NCI-H82 (cell line): ENCODE measurements at places on chromosomes 3 and 15.

DNA sequence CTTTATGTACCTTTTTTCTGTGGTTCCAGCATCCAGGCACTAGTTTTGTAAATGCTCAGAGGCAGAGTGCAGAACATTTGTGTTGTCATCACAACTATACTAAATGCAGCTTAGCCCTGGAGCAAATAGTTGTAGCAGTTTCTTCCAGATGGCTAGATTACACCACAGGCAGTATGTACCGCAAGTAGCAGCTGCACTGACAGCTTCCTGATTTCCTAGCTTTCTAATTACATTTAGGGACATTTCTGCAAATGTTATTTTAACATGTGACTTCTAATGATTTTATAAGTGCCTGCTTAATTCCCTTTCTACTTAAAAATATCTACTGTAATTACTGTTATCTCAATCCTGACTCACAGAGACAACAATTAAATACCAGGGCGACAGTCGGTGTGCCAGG lies 106.5 kb downstream of the NR2E3 start:
- DNase-seq = peak; percentile 18

GRCh38 chr3:26425076-26425475 lies 197.5 kb upstream of the LRRC3B start:
- no peak for DNase-seq

DNA sequence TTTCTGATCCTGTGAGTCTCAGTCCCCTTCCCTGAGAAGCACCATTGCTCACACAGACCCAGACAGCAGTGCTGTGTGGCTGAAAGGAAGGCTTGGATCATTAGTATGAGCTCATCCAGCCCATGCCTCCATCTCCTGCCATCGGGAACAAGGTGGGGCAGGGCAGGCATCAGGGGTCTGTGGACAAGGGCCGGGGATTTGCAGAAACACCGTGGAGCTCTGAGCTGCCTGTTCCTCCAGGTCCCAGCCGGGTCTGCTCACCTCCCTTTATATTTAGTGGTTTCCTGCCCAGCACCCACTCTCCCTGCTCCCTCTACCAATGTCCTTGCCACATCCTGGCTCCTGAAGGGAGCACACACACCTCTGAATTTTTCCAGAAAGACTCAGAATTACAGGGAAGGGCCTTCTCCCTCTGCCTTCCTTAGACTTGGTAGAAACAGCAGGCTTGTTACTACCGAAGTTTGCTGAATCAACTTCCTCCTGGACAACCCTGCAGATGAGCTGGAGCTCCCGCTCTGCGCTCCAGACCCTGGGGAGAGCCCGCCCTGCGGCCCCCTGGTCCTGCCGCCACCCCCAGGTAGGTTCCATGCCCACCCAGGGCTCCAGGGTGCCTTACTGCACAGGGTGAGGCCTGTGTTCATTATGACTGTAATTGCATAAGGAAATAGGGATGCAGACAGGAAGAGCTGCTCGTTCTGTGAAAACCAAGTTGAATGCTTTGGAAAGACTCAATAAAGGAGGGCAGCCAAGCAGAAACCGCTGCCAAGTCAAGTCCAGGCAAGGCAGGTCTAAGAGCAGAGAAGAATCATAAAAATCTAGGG lies 128.1 kb downstream of the NSMCE3 start:
- DNase-seq = no peak

DNA sequence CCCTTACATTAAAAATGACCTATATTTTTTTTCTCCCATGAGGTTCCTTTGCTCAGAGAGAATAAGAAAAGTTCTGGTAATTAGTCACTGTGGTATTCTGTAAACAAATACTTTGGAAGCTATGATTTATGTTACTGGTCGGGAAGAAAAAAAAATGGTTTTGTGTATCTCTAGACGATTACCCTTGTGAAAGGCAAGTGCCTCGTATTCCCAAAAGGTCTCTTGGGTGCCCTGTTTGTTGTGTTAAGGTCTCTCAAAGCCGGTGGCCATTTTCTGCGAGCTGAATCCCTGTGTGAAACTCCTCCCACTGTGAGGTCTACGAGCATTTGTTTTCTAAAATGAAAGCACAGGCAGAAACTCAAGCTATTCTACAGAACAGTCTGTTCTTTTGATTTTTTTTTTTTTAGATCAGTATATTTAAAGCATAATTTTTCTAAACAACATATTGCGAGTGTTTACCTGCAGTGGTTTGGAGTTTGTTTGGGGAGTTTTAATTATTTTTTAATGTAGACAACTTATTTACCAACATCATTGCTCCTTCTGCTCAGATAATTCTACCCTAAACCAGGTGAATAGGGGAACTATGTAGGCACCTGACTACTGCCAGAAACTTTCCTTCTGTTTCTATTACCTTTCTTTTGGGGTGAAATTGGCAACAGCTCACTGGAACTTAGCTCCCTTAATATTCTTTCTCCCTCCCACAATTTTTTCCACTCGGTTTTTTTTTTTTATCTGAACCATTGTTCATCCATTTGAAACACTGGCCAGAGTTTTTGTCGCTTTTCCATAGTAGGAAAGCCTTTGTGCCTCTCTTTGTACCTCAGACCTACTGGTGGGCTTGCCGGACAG lies 44.0 kb downstream of the ZBTB38 start:
- DNase-seq = no peak

DNA sequence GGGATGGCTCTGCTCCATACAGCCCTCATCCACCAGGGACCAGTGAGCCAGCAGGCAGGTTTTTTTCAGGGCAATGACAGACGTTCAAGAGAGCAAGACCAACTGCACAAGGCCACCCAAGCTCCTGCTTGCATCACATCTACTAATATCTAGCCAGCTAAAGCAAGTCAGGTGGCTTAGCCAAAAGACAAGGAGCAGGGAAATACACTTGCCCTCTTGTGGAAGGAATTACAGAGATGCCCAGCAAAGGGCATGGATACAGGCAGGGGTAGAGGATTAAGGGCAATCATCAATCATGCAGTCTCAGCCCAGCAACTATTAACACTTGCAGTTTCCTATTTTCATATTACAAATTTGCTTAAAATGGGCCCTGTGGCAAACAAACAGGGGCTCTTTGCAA lies 81.5 kb upstream of the NTRK3 start:
- DNase-seq = no peak

GRCh38 chr15:77568014-77568972 lies 64.4 kb downstream of the LINGO1 start:
- DNase-seq = no peak

DNA sequence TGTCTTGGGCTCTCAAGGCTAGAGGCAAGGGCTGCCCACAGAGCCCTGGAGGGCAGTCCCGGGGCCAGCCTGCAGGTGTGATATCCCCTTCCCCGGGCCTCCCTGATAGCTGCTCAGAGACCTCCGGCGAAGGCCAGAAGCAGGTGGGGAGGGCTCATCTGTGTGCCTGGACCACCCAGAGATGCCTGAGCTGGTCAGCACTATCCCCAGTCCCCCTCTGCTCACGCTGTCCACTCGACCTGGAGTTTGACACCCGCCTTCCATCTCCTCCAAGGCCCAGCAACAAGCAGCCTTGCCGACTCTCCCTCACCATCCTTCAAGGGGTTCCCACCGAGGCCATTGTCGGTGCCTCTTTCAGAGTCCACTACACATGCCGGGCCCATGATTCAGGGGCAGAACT lies 39.4 kb downstream of the DNAH1 start:
- DNase-seq = no peak

DNA sequence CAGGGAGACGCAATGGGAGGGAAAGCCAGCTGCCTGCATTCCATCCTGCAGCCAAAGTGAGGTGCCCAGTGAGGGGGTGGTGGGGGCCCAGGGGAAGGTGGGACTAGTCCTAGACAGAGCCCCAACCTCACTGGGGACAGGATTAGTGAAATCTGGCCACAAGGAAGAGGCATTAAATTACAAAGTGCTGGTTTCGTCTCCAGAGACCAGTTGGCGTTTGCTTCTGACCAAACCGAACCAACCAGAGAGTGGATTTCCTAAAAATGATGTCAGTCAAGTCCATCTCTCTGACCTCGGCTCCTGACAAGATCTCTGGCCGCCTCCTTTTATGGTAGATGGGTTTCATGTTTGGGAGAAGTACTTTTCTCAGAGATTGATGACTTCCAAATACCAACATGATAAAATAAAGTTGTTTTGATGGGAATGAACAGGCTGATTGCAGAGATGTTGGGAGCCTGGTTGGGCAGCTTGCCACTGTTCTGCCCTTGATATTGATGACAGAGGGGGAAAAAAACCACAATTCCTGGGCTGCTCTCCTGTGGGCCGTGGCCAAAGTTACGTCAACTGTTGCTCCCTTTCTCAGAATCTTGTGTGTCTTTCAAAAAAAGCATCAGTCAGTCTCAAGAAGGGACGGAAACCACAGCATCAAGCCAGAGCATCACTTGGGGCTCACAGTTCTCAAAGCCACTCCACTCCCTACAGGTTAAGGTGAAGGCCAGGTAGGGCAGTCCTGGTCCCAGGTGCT lies 24.6 kb downstream of the ITGA11 start:
- no peak for DNase-seq

- DNase-seq = no peak
These were observed 40.2 kb downstream of the P2RY1 start for GRCh38 chr3:152874896-152875749.

- DNase-seq = no peak
These were observed 73.4 kb downstream of the SMAD6 start for GRCh38 chr15:66775127-66776105.

- no peak for DNase-seq
These were observed 557.4 kb downstream of the CADM2 start for GRCh38 chr3:85516146-85516545.

- no peak for DNase-seq
These were observed 45.8 kb upstream of the FBXL22 start for GRCh38 chr15:63551400-63551799.

- no peak for DNase-seq
These were observed 18.8 kb upstream of the BCL6 start for GRCh38 chr3:187763850-187764648.
